ENCODE measurements at places on chromosomes 6 and 20.

DNA sequence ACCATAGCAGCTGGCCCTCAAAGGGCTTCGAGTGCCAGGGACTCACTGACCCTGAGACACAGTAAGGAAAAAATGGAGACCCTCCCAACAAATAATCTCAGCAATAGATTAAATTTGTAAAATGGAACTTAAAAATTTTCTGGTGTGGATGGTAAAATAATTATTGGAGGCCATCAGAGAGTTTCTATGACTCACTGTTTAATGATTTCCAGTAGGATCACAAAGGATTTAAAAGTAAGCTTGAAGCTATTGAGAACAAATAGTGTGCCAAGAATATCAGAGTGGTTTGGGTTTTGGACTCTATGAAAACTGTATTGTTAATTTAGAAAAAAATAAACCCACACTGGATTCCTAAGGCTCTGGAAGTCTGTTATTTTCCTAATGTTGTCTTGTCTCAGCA is 115.2 kb upstream of the AKIRIN2 start:
- DNase-seq: no peak

GRCh38 chr20:9578594-9578993 is 64.2 kb downstream of the LAMP5 start:
- DNase-seq: no peak

DNA sequence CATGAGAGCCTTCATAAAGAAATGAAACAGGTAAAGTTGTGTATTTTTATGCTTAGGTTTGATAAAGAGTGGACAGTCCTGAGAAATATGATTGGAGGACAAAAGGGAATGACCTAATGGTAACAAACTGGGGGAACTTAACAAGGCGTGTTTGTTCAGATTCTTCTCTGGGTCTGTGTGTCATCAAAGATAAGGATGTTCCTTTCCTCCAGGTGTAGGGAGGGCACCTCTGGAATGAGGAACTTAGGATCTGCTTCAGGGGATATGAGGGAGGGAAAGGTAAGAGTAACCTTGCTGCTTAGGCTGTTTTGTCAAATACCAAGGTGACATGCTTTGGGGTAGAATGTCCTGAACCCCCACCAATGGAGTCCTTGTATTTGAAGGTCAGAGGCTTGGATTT is 291.9 kb downstream of the KCNQ5 start:
- no peak for DNase-seq

GRCh38 chr6:37454420-37455140 is 21.6 kb downstream of the CMTR1 start:
- no peak for DNase-seq

DNA sequence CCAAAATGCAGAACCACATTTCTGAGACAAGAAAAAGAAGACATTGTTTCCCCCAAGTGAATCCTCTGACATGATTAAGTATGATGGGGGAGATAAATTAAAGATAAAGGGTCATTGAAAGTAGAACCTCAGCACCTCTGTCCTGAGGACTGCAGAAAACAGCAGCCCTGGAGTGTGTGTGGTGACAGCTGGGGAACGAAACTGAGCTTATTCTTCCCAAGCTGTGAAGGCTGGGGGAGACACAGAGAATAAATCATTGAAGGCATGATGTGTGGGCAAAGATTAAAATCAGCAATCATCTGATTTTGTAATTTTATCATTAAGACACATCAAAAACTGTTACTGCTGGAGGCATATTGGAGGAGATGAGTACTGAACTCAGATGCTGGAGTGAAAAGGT is 67.5 kb upstream of the GPR6 start:
- no peak for DNase-seq

DNA sequence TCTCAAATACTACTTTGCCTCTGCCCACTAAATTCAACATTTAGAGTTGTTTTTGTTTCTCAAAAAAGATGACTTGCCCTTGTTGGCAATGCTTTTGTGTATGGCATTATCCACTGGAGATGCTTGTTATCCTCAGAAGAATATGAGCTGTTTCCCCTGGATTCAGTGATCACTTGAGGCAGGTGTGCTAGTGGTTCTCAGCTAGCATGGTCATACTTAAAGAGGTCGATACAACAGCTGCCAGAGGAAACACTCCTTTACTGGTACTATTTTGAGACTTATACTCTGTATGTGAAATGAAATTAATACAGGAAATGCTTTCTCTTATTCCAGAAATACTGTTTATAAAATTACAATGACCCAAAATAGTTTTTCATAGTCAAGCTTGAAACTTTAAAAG is 122.5 kb downstream of the HIVEP1 start:
- DNase-seq: no peak

- DNase-seq: no peak
Measured at GRCh38 chr20:17730071-17730470, 30.3 kb downstream of the BANF2 start.

- DNase-seq: no peak
Measured at GRCh38 chr6:119449331-119450156, 100.0 kb upstream of the MAN1A1 start.

DNA sequence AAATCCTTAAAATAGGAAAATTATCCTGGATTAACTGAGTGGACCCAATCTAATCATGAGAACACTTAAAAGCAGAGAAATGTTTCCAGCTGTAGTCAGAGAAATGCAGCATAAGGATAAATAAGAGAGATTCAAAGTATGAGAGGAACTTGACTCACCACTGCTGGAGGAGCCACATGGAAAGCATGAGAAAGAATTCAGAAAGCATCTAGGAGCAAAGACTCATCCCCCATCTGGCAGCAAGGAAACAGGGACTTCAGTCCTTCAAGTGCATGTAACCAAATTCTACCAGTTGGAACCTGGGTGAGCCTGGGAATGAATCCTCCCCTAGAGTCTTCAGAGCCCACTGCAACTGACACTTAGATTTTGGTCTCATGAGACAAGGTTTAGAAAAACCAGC is 33.7 kb downstream of the RNF146 start:
- no peak for DNase-seq

DNA sequence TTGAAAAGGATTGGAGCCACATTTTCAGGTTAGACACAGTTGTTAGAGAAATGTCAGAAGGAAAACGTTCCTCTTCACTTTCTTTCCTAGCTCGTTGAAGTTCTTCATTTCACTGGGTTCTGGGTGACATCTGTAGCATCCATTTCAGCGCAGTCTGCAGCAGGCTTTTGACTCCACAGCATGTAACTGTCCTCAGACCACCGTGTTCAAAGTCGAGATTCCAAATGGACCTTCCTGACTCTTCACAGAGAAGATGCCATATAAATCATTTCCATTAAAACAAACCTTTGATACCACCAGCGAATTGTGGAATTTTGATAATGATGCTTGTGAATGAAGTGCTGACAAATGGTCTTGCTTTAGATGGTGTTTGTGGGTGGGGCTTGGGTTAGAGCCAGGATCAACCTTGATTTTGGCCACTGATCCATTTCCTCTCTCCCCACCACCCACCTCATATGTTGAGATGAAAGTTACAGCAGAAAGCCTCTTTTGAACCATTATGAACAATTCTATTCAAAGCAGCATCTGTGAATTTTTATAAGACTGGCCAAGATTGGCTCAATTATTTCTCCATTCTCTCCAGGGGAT is 185.3 kb upstream of the PREP start:
- no peak for DNase-seq

DNA sequence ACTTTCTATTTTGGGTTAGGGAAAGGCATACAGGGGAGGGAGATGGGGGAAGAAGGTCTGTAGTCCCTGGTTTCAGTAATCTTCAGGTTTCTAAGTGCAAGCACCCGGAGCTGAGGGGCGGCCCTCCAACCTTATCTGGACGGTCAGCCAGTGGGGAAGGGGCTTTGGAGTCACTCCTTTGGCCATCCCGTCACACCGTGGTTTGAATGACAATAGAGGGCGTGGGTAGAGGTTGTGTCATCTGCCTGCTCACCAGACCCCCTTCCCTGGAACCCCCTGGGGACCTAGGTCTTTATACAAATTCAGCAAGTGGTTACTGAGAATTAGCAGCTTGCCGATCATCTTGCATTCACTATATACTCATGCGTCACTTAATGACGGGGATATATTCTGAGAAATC is 29.1 kb downstream of the STK35 start:
- DNase-seq: no peak

- peak; percentile 78 for DNase-seq
Measured at GRCh38 chr20:7094438-7094997, 327.0 kb downstream of the BMP2 start.

GRCh38 chr6:144344646-144345045 is 59.5 kb downstream of the UTRN start:
- DNase-seq: no peak

DNA sequence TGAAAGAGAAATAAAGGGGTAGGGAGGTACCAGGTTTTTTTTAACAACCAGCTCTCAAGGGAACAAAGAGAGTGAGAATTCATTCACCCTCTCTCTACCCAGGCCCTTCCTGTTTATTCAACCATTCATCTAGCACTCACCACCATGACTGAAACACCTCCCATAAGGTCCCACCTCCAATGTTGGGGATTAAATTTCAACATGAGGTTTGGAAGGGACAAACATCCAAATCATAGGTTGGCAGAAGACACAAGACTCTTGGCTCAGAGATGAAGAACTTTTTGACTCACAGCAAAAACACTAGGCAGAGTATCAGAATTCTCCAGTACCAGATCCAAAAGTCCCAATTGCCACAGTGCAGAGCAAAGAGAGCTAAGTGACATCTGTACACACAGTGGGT is 186.3 kb downstream of the EDN1 start:
- DNase-seq: no peak

DNA sequence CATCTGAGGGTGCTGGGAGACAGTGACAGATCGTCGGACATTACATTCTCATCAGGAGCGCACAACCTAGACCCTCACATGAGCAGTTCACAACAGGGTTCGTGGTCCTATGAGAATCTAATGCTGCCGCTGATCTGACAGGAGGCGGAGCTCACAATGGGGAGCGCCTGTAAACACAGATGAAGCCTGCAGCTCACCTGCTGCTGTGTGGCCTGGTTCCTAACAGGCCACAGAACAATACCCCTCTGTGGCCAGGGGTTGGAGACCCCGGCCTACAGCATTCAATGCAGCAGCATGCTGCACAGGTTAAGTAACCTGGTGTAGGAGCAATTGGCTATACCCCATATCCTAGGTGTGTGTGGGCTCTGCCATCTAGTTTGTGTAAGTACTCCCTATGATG is 19.5 kb downstream of the ANKRD60 start:
- DNase-seq: no peak

GRCh38 chr6:155120034-155120433 is 124.9 kb downstream of the TIAM2 start:
- no peak for DNase-seq

DNA sequence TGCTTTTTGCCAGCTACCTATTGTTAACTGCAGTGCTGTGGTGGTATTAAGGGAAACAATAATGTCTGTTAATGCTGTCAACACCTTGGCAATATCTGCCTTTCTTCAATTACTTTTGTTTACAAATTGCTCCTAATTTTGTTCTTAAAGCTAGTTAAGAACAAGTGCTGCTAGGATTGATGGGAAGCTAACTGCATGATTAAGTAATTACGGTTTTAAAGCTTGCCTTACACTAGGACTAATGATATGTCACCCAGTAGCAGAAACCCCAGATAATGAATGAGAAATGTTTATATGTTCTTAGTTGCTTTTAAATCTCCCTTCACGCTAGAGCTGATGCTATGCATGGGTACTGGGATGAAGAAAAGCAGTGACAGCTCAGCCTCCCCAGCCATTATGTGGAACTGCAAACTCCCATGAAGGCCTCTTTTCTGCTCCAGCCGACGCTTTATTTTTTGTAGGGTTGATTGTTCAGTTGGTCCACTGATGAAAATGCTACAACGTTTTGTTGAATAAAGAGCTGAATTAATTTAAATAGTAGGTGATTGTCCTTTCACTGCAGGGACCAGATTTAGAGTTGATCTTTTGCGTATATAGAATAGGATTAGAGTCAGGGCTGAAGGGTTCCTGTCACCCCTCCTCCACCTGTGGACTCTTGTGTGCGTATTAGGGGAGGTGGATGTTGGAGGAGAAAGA is 610.5 kb downstream of the TFAP2B start:
- DNase-seq: no peak

DNA sequence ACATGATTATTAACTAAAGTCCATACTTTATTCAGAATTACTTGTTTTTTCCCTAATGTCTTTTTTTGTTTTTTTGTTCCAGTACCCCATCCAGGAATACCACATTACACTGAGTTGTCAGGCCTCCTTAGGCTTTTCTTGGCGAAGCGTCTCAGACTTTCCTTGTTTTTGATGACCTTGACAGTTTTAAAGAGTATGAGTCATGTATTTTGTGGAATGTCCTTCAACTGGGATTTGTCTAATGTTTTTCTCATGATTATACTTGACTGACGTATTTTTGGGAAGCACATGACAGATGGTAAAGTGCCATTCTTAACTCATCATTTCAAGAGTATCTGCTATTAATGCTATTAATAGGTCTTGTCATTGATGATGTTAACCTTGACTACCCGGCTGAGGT is 23.6 kb downstream of the ENPP1 start:
- no peak for DNase-seq
